A549 treated with ZK216348 at 1 μM for 4 hours (cell line): ENCODE measurements at places on chromosomes 5 and 9. TPM values are rescaled to one million over a fixed set of nuclear protein-coding genes. Genes with fewer than 3 reads are reported as not detected.

KIF4B gene
- total RNA-seq = not detected in 5 replicates

SH3GL2 gene
- 0.05 to 0.21 TPM (median 0.13 TPM) in 3 of 5 replicates, not detected in the others for total RNA-seq

CDX1 gene
- total RNA-seq = not detected in 5 replicates

F12 gene
- total RNA-seq = 11.6 to 25.9 TPM (median 23.8 TPM) in 5 replicates

PCDHB16 gene
- 0.05 to 0.11 TPM (median 0.05 TPM) in 3 of 5 replicates, not detected in the others for total RNA-seq

ENG gene
- 0.09 to 0.16 TPM (median 0.11 TPM) in 5 replicates for total RNA-seq

COL5A1 gene
- 33.7 to 68.2 TPM (median 47.1 TPM) in 5 replicates for total RNA-seq

SAXO1 gene
- not detected in 5 replicates for total RNA-seq

KLHL3 gene
- 0.12 to 0.38 TPM (median 0.28 TPM) in 5 replicates for total RNA-seq

BAAT gene
- 0.42 to 0.57 TPM (median 0.51 TPM) in 5 replicates for total RNA-seq

WWC1 gene
- total RNA-seq = 72.5 to 100 TPM (median 88.8 TPM) in 5 replicates

ECM2 gene
- total RNA-seq = 0.09 to 0.19 TPM (median 0.15 TPM) in 4 of 5 replicates, not detected in the other

IL33 gene
- 0.25 to 1.2 TPM (median 0.33 TPM) in 5 replicates for total RNA-seq

HTR4 gene
- total RNA-seq = not detected in 5 replicates
